Endothelial cell (in vitro differentiated cells): ENCODE measurements at places on chromosomes 6 and 20. TPM values are rescaled to one million over a fixed set of nuclear protein-coding genes. Genes with fewer than 3 reads are reported as not detected.

- H3K4me3 ChIP-seq, result peak overlapping the region; percentile 5
- no peak for DNase-seq
- no peaks in the 10 kb centered on the region for H3K27me3 ChIP-seq
- no peak overlapping the region for H3K27ac ChIP-seq
- no peaks in the 10 kb centered on the region for H3K4me1 ChIP-seq
Observed at GRCh38 chr6:7300926-7301325, 12.1 kb downstream of the SSR1 start.

GRCh38 chr6:81138236-81138635 is 614.2 kb downstream of the TENT5A start:
- H3K27ac ChIP-seq, result no peak overlapping the region
- peaks cover 3% of the 10 kb centered on the region for H3K27me3 ChIP-seq
- H3K36me3 ChIP-seq, result no peaks in the 10 kb centered on the region
- DNase-seq, result no peak
- H3K4me3 ChIP-seq, result no peak overlapping the region

- peak; percentile 65 for DNase-seq
- H3K4me1 ChIP-seq, result peaks cover 24% of the 10 kb centered on the region
- H3K27me3 ChIP-seq, result peaks cover 14% of the 10 kb centered on the region
- H3K36me3 ChIP-seq, result no peaks in the 10 kb centered on the region
Observed at GRCh38 chr6:28207510-28208110, 17.5 kb upstream of the ZSCAN9 start.

GRCh38 chr6:111610548-111611172 is 5.0 kb upstream of the TRAF3IP2 start:
- peaks cover 35% of the 10 kb centered on the region for H3K4me1 ChIP-seq
- H3K36me3 ChIP-seq, result no peaks in the 10 kb centered on the region
- no peak overlapping the region for H3K4me3 ChIP-seq
- H3K27ac ChIP-seq, result no peak overlapping the region

The PRDM13 gene
- not detected for total RNA-seq

The ZCCHC3 gene
- total RNA-seq, result 40.0 TPM
